ENCODE measurements at places on chromosomes 11 and 22.

- no peak for DNase-seq
Observed at GRCh38 chr22:48253573-48253972, 1491.1 kb downstream of the TBC1D22A start.

DNA sequence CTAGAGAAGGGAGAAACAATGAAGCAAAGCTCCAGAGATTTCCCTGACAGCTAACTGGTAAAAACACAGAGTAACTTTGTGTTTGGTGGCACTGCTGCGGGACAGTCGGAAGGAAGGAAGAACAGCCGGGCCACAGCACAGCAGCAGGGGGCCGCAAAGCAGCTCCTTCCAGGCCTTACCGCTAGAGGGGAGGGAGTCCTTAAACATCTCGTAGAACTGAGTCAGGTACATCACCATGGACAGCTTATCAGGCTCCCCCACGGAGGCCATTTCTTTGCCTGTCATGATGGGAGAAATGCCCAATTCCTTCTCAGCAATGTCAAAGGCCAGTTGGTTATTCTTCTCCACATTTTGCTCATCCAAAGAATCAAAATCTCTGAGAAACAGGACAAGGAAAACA lies 114.6 kb upstream of the BID start:
- no peak for DNase-seq

GRCh38 chr22:41757502-41757901 lies 43.0 kb upstream of the CCDC134 start:
- no peak for DNase-seq

DNA sequence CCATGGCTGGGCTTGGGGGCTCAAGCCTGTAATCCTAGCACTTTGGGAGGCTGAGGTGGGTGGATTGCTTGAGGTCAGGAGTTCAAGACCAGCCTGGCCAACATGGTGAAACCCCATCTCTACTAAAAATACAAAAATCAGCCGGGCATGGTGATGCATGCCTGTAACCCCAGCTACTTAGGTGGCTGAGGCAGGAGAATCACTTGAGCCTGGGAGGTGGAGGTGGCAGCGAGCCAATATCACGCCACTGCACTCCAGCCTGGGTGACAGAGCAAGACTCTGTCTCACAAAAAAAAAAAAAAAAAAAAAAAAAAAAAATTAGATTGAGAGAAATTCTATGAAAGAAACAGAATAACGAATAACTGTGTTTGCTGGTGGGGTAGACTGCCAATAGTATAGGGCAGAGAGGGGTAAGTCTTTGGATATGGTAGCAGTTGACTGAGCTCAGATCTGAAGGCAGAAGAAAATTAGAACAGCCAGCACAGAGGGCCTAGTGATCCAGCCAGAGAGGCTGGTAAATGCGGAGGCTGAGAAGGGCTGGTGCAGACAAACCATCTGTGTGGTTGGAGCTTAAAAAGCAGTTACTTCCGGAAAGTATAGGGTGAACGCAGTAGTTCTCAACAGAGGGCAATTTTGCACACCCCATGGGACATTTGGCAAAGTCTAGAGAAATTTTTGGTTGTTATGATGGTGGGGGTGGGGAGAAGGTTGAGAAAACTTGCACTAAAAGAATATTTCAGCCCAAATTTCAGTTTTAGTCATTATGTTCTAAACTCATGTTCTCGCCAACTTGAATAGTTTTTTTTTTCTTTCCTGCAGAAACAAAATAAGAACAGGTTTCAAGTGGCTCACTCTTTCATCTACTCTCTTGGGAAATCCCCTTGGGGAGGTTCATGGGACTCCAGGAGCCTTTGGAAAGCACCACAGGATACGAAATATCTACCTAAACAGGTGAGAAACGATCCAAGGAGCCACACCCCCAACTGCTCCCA lies 1.6 kb upstream of the HORMAD2 start:
- no peak for DNase-seq

- no peak for DNase-seq
Observed at GRCh38 chr11:126751242-126751641, 249.3 kb downstream of the KIRREL3 start.

DNA sequence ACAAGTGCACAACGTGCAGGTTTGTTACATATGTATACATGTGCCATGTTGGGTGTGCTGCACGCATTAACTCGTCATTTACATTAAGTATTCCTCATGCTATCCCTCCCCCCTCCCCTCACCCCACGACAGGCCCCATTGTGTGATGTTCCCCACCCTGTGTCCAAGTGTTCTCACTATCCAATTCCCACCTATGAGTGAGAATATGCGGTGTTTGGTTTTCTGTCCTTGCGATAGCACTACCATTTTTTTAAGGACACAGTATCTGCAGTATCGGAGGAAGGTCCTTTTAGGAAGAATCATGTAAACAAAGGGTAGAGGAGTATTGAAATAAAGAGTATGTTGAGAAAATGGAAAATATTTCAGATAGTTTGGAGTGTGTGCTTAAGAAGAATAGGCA lies 25.9 kb downstream of the PDE3B start:
- DNase-seq: no peak

- no peak for DNase-seq
Observed at GRCh38 chr22:36208914-36209313, 7.3 kb upstream of the APOL4 start.

- DNase-seq: no peak
Observed at GRCh38 chr11:109604481-109605400, 182.8 kb downstream of the C11orf87 start.

DNA sequence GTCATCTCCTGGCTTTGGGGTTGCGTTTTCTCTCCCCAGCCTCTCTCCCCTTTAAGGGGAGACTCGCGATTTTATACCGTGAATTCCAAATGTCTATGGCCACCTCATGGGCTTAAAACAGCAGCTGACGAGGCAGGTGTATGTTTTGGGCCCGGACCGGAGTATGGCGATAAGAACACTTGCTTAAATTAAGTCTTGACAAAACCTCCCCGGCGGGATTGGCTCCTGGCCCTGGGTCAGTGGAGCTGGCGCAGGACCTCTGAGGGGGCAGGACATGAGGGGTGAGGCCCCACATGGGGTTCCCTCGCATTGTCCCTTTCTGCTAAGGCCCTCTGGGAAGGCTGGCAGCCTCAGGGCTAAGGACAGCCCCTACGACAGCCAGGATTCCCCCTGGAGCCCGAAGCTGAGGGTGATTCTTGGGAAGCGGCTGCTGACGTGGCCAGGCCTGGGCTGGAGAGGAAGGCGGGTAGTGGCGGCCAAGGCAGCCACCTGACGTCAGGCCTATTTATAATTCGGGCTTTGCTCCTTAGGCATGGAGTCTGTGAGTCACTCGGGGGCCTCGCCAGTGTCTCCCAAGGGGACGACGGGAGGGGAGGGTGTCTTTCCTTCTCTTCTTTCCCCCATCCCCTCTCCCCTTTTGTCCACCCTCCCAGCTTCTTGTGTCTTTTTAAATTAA lies 12.7 kb downstream of the MYO18B start:
- DNase-seq: no peak

- DNase-seq: peak; percentile 19
Observed at GRCh38 chr11:10858439-10859325, 829 bp upstream of the ZBED5 start.

DNA sequence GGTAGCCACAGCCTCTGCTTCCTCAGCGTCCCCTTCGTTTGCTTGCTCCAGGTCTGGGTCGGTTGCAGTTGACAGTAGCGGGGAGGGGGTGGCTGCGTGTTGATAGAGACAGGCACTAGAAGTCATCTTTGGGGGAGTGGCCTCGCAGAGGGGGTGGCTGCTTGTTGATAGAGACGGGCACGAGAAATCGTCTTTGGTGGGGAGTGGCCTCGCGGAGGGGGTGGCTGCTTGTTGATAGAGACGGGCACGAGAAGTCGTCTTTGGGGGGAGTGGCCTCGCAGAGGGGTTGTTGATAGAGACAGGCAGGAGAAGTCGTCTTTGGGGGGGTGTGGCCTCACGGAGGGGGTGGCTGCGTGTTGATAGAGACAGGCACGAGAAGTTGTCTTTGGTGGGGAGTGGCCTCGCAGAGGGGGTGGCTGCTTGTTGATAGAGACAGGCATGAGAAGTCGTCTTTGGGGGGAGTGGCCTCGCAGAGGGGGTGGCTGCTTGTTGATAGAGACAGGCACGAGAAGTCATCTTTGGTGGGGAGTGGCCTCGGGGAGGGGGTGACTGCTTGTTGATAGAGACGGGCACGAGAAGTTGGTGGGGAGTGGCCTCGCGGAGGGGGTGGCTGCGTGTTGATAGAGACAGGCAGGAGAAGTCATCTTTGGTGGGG lies 328.3 kb downstream of the TBC1D22A start:
- no peak for DNase-seq

DNA sequence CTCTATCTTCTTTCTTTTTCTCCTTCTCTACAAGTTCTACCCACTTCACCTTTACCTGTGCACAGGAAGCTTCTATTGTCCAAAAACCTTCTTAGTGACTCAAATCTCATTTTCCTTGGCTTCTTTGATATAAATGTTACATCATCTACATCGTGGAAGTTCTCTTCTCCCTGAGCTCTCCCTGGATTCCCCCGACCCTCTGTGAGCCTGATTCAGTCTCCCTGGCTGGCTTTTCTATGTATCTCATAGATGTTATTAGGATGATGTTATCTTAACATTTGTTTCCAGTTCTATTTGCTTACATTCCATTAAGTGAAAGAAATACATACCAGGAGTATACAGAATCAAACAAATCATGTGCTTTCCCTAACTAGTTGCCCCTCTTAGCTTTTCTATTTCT lies 235.8 kb upstream of the PITPNB start:
- no peak for DNase-seq

GRCh38 chr11:129374993-129375750 lies 476 bp upstream of the BARX2 start:
- DNase-seq: peak; percentile 2

DNA sequence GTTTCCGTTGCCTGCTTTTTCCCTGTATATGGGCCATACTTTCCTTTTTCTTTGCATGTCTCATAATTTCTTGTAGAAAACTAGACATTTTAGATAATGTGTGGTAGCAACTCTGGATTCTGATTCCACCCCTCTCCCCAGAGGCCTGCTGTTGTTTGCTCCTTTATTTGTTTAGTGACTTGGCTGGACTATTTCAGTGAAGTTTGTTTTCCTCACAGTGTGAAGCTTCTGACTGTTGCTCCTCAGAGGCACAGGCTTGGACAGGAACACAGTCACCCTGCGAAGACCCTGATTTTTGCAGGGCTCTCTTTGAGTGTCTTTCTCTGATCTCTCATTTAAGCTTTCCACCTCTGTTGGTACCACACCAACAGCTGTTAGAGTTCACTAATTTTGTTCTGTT lies 72.5 kb downstream of the SWAP70 start:
- DNase-seq: no peak

GRCh38 chr22:32042924-32043323 lies at the start of gene SLC5A1:
Gene SLC5A1, plus strand, starts transcription at chr22:32043261. Its CDS starts 21 bp downstream, at chr22:32043282.
- no peak for DNase-seq

- no peak for DNase-seq
Observed at GRCh38 chr11:31874631-31875191, 63.6 kb upstream of the PAX6 start.

- no peak for DNase-seq
Observed at GRCh38 chr22:39477542-39477941, 20.7 kb downstream of the MGAT3 start.

DNA sequence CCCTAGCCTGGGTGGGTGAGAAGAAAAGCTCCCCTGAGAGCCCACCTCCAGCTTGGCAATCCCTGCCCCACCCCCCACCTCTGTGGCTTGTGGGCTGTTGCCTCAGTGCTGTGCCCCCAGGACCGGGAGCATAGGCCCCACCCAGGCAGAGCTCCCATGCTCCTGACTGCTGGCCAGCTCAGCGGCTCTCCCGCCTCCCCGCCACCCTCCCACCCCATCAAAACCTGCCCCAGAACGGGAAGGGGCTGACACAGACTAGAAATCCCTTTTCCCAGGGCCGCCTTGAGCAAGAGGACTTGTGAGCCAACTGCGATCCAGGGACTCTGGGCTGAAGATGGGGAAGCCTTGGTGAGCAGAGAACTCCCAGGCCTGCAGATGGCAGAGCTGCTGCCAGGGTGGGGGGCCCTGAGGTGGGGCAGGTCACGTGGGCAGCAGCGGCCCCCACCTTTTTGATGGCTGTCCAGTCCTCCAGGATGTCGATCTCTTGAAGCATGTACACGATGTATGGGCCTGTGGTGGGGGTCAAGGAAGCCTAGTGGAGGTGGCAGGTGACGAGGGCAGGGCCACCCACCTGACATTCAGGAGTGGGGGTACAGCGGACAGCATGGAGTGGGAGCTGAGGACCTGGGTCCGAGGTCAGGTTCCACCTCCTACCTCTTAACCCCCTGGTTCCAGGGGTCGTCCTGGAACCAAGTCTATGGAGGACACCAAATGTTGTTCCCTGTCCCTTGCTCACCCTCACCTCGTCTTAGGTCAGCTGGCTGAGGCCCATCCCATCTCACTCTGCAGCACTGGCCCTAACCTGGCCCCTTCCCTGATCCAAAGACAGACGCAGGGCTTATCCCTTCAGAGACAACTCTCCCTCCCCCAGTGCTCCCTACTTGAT lies 2.3 kb upstream of the RIN1 start:
- DNase-seq: no peak

DNA sequence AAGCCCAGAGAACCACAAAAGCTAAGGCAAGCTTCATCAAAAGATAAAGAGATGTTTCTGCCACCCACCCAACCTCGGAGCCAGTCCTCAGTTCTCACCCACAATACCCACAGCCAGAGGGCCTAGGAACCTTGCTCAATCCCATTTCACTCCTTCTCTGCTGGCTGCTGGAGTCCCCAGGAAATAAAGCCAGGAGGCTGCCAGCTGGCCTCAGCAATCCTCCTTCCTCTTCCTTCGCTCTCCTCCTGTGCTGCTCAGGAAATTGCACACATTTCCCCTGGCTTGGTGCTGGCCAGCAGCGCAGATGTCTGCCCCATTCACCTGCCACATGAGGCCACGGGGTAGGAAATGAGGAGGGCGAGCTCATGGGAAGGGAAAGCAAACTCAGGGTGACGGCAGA lies 91.8 kb upstream of the LDLRAD3 start:
- no peak for DNase-seq

GRCh38 chr22:45576730-45577464 lies 74.2 kb downstream of the FBLN1 start:
- DNase-seq: no peak

DNA sequence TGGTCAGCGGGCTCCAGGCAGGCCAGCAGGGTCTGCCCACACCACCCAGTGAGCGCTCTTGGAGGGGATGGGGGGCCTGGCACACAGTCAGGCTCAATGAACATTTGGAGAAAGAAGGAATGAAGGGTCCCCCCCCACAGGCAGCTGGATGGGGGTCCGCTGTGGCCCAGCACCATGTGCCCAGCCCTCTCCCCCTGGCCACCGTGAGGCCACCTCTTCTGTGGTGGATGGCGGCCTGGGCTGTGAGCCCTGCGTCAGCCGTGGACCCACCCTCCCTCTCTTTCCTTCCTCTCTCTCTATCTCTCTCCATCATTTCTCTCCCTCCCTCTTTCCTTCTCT lies 35.1 kb upstream of the MUC5AC start:
- no peak for DNase-seq

DNA sequence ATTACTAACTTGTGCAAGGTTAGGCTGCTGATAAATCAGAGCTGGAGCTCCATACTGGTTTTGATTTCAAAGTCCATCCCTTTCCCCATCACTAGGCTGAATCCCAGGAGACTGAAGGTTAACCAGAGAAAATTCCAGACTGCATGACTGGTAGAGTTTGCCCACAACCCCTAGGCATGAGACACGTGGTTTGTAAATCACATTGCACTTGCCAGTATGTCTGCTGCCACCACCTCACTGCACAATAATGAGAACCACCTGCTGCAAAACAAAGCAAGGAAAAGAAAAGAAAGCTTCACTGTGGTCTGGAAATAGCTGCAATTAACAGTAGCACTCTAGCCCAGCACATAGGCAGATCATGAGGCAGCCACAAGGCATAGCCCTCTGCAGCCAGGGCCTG lies 67.6 kb upstream of the NTM start:
- DNase-seq: no peak
